Daoy (cell line): ENCODE measurements at places on chromosomes 3 and 15. TPM values are rescaled to one million over a fixed set of nuclear protein-coding genes. Genes with fewer than 3 reads are reported as not detected.

The SI gene
- not detected in 2 replicates for total RNA-seq

The ADAMTS7 gene
- total RNA-seq: 1.1 and 1.8 TPM in 2 replicates

The C3orf22 gene
- total RNA-seq: not detected in 2 replicates

The OR5H14 gene
- total RNA-seq: not detected in 2 replicates

The GOLGA8J gene
- not detected in 2 replicates for total RNA-seq

The ARRDC4 gene
- 3.8 and 5.7 TPM in 2 replicates for total RNA-seq

The DUOXA1 gene
- total RNA-seq: not detected in 2 replicates

The CPN2 gene
- not detected in 2 replicates for total RNA-seq

The ACTRT3 gene
- not detected in 2 replicates for total RNA-seq

The TAGLN3 gene
- 0.80 and 5.1 TPM in 2 replicates for total RNA-seq

The DLL4 gene
- not detected in 2 replicates for total RNA-seq

The C2CD4B gene
- not detected in 2 replicates for total RNA-seq
